CD4-positive, alpha-beta T cell treated with Interleukin-10 for 1 hour (primary cell): ENCODE measurements at places on chromosomes 13 and 19.

GRCh38 chr13:24997367-24997967, 98.5 kb upstream of the PABPC3 start:
- DNase-seq, result peak; percentile 30

GRCh38 chr19:42246922-42247639, 4.7 kb upstream of the GSK3A start:
- peak; percentile 53 for DNase-seq

- DNase-seq, result no peak
These were observed 6.3 kb upstream of the F10 start for GRCh38 chr13:113116206-113116800.

DNA sequence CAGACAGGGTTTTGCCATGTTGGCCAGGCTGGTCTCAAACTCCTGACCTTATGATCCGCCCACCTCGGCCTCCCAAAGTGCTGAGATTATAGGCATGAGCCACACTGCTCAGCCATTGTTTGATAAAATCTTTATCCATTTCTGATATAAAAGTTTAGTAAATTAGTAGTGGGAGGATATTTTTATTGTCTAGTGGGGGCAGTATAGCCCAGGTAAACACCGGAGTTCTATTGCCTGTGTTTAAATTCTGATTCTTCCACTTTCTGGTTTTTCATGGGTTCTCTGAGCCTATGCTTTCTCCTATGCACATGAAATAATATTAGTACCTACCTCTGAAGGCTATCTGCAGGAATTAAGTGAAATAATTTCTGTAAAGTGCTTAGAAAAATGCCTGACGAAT, 20.1 kb upstream of the ARHGEF18 start:
- peak; percentile 26 for DNase-seq

GRCh38 chr19:19053508-19054314, 10.1 kb upstream of the SLC25A42 start:
- DNase-seq, result peak; percentile 65

DNA sequence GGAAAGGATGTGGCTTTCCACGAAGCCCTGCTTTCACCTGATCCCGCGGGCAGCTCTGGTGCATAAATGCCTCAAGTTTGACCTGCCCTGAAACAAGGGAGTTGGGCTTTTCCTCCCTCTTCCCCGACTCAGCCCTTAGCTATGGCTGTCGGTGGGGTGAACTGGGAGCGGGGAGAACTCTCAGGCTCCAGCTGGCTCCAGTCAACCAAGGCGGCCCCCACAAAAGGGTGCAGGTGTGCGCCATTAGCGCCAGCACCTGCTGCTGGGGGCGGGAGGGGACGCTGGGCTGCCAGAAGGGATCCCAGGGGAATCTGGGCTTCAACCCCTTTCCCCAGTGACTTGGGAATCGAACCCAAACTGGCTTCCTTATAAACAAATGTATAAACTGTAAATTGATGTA, 7.1 kb upstream of the DHRS12 start:
- DNase-seq, result no peak

- DNase-seq, result no peak
These were observed 47.1 kb downstream of the MLLT1 start for GRCh38 chr19:6232601-6233055.

DNA sequence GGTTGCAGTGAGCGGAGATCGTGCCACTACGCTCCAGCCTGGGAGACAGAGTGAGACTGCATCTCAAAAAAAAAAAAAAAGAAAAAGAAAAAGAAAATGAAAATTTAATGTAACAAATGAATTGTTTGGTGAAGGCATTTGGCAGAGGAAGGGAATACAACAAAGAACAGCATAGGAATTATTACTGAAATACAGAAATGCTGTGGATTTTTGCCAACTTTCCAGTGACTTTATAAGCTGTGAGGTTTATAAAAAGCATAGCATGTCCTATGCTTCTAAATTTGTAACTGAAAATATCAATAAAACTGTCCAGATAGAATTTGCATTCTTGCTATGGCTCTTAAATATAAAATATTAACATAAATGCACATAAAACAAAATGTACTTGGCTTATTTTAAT, 112.9 kb upstream of the IRS2 start:
- DNase-seq, result no peak

DNA sequence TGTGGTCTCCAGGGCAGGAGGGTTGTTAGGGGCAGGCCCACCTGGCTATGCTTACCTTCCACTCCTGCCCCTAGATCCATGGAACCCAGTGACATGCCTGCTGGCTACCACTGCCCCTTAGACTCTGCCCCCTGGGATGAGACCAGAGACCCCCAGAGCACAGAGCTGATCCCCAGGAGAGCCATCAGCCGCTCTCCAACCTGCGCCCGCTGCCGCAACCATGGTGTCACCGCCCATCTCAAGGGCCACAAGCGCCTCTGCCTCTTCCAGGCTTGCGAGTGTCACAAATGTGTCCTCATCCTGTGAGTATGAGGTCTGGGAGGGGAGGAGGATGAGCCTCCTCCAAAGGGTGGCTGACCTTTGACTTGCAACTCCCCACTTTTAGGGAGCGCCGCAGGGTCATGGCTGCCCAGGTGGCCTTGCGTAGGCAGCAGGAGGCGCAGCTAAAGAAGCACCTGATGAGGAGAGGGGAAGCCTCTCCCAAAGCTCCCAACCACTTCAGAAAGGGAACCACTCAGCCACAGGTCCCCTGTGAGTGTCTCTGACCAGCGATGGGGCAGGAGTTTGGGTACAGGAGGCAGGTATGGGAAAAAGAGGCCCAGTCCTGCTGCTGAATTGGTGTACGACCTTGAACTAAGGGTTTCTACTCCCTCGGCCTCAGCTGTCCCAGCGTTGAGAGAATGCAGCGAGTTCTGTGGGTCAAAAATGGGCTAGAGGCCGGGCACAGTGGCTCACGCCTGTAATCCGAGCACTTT, 2.7 kb downstream of the DMRTC2 start:
- DNase-seq, result no peak

- peak; percentile 20 for DNase-seq
These were observed 70.9 kb downstream of the GGACT start for GRCh38 chr13:100517728-100518127.
